ENCODE measurements at places on chromosomes 1 and 21. TPM values are rescaled to one million over a fixed set of nuclear protein-coding genes. Genes with fewer than 3 reads are reported as not detected.

DNA sequence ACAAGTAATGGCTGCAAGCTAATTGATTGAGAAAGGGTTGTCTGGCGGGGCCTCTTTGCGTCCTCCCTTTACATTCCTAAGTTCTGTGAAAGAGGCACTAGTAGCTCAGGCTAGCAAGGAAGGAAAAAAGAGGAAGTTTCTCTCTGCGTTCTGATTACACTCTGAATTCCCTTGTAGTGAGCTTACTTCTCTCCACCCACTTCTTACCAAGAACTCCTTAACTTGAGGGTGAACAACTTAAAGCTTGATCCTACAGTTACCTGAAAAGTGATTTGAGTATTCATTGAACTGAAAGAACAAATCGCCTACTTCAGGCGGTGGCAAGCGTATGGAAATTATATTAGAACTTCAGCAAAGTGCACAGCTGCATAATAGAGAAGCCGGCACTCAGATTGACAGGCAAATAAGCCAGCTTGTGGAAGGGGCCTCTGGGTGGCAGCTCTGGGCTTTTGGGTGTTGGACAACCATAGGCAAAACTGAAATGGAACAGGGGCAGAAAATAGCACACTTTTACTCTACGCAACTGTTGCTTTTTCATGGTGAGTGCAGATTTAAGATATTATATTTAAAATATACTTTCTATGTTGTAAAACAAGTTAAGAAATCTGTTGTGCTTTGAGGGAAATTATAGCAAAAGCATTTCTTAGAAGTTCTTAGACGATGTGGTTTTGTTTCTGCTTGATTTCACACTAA is 464.5 kb downstream of the USP25 start:
- peak; percentile 73 for DNase-seq

GRCh38 chr1:237938553-237938952 is 47.8 kb upstream of the ZP4 start:
- no peak for DNase-seq

GRCh38 chr1:214864896-214865688 is 217.4 kb upstream of the KCNK2 start:
- DNase-seq, result no peak

GRCh38 chr1:7827126-7827955 is 25.5 kb downstream of the UTS2 start:
- no peak for DNase-seq

DNA sequence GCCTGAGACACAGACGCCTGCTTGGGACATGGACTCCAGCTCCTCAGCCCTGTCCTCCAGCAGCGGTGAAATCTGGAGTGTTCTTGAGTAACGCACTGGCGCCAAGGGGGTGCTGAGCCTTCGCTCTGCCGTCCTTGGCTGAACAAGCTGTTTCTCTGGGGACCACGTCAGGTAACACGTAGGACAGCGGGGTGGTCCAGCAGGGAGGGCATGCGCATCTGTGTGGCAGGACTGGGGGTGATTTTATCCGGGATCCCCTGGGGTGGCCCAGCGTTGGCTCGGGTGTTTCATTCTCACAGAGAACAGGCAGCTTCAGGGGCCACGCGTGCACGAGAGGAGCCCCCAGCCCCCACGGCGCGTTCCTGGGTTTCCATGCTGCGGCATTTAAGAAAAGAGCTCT is 61.2 kb downstream of the AGPAT3 start:
- DNase-seq, result no peak

DNA sequence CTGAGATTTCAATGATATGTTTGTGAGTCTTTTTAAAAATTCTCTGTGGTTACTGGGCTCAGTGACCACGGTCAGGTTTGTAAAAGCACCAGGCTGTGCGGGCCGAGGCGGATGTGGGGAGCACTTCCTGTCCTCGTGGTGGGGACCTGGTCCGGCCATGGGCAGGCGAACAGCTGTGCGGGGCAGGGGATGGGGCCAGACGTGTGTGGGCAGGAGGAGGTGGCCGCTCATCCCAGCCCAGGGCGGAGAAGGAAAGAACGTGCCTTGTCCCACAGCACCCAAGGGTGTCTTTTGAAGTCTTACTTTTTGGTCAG is 5.2 kb upstream of the OXCT2 start:
- no peak for DNase-seq

- DNase-seq, result no peak
Observed at GRCh38 chr1:87495147-87495546, 166.5 kb downstream of the LMO4 start.

- DNase-seq, result no peak
Observed at GRCh38 chr1:201655243-201655642, 116.3 kb downstream of the NAV1 start.

The NR5A2 gene
- total RNA-seq, result 8.1 TPM

DNA sequence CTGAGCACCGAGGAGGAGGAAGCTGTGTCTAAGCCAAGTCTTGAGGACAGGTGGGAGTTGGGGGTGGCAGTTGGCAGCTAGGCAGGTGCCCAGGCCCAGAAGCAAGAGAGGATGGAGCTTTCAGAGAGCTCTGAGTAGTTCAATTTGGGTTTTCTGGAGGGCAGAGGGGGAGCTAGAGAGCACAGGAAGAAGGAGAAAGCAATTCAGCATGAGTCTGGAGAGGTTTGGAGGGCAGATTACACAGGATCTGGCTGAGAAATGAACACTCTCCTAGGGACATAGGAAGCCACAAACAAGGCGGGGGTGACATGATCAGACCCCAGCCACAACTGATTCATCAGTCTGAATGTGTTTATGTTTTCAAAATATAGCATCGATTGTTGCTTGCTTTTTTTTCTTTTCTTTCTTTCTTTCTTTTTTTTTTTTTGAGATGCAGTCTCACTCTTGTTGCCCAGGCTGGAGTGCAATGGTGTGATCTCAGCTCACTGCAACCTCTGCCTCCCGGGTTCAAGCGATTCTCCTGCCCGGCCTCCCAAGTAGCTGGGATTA is 23.8 kb downstream of the PTPRF start:
- no peak for DNase-seq

- DNase-seq, result no peak
Observed at GRCh38 chr1:32142446-32143301, 34.8 kb downstream of the KPNA6 start.

The HEYL gene
- total RNA-seq, result 17.7 TPM

DNA sequence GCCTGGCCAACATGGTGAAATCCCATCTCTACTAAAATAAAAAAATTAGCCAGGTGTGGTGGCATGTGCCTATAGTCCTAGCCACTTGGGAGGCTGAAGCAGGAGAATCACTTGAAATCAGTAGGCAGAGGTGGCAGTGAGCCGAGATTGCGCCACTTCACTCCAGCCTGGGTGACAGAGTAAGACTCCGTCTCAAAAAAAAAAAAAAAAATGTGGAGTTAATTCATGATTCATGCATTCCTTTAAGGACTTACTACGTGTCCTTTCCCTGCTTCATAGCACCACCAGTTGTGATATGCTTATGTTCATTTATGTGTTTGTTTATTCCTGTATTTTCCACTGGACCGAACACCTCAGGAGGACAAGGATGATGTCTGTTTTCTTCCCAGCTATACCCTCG is 12.7 kb upstream of the PRELP start:
- peak; percentile 90 for DNase-seq

The CELA2A gene
- total RNA-seq, result not detected

The ANKRD13C gene
- total RNA-seq, result 20.9 TPM
